Stimulated activated naive CD4-positive, alpha-beta T cell treated with Interleukin-2 at 50 U/mL for 16 hours (primary cell): ENCODE measurements at places on chromosomes 5 and 9.

- no peak for DNase-seq
Measured at GRCh38 chr5:166441-167372, 24.6 kb upstream of the LRRC14B start.

- DNase-seq = no peak
Measured at GRCh38 chr9:97431044-97431441, 19.1 kb downstream of the TDRD7 start.

DNA sequence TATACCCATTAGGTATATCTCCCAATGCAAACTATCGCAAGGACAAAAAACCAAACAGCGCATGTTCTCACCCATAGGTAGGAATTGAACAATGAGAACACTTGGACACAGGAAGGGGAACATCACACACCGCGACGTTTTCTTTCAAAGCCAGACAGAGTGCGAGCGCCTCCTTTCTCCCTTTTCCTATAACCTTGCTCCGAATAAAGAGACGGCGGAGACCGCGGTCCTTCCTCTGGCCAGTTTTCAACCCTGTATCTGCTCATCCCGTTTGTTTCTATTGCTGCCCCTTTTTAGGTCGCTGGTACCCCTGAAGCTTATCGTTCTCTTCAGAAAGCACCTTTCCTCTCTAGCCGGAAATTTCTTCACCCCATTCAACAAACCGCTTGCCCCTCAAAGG, 1.3 kb downstream of the LVRN start:
- no peak for DNase-seq

- no peak for DNase-seq
Measured at GRCh38 chr5:107099506-107099905, 571.2 kb downstream of the EFNA5 start.

DNA sequence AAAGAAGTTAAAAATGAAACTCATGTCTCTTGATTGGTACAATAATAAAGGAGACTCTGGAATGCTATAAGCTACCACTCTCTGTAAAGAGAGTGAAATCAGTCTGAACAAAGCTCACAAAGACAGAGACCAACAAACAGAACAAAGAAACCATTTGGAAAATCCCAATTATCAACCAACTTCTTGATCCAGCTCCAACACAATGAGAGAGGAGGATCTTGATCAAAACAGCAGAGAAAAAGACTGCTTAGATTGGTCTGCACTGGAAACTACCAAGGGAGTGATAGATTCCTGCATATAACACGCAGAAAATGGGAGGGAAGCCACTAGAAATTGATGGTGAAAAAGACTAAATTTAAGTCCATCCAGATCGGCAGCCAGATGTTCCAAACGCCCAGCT, 23.1 kb upstream of the RNF38 start:
- DNase-seq = no peak

- no peak for DNase-seq
Measured at GRCh38 chr5:91168859-91169258, 214.3 kb downstream of the ARRDC3 start.

- no peak for DNase-seq
Measured at GRCh38 chr5:149809931-149810691, 80.0 kb downstream of the PPARGC1B start.

DNA sequence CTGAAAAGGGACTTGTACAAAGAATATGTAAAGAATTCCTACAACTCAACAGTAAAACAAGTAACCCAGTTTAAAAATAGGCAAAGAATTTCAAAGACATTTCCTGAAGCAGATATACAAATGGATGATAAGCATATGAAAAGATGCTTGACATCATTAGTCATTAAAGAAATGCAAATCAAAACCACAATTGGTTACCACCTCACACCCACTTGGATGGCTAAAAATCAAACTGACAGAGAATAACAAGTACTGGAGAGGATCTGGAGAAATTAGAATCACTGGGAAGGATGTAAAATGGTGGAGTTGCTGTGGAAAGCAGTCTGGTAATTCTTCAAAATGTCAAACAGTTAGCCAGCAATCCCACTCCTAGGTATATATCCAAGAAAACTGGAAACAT, 12.5 kb upstream of the FOXE1 start:
- DNase-seq = no peak

DNA sequence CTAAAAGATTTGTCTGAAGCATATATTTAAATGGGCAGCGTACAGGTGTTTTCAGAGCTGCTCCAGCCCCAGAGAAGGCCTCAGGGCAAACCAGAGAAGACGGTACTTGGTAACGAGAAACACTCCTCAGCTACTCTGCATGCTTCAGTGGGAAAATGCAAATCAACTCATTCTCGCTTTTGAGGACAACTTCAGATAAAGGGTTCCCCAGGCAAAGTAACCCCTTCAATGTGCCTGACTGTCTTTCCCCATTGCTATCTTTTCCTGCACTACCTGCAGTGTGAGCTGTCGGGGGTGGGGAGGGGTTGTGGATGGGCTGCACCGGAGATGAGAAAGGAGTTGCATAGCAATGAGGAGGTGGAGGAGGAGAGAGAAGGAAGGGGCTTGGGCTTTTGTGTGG, 339.7 kb upstream of the CLINT1 start:
- no peak for DNase-seq

GRCh38 chr5:68115584-68115983, 100.0 kb upstream of the PIK3R1 start:
- DNase-seq = no peak

- DNase-seq = no peak
Measured at GRCh38 chr9:84748112-84748511, 78.6 kb downstream of the NTRK2 start.

GRCh38 chr5:120293796-120294195, 170.3 kb upstream of the PRR16 start:
- DNase-seq = no peak

GRCh38 chr5:4058899-4059298, 463.3 kb downstream of the IRX1 start:
- no peak for DNase-seq

DNA sequence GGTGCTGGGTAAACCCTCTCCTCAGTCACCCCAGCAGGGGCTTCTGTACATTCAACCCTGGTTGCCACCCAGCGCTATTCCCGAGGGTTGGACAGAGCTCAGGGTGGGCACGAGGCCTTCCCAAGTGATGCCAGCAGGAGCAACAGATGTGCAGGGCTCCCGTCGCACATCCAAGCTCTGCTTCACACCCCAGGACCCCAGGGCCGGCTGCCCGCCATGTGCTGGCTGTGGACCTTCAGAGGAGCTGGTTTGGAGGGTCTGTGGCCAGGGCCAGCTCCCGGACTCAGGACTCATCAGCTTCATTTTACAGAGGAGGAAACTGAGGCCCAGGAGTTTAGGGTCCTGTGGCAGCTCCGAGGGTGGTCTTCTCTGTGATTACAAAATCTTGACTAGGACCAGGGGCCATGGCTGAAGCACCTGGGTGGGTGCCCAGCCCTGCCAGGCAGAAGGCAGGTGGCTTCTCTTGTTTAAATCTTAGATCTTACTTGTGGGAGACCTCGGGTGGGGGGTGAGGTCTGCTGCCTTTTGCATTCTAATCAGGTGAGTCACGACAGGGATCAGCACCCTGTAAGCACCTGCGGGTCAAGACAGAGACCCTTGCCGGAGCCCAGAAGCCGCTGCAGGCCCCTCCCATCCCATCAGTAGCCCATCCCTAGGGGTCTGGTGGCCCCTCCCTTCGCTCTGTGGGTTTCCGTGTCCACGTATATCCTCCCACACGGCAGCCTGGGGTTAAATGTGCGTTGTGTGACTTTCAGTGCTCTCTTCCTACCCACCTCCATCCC, 2.1 kb upstream of the SLC12A7 start:
- DNase-seq = no peak

GRCh38 chr9:69469136-69469535, 144.1 kb downstream of the ENTREP1 start:
- no peak for DNase-seq

- no peak for DNase-seq
Measured at GRCh38 chr9:88742483-88742882, 207.5 kb downstream of the NXNL2 start.

DNA sequence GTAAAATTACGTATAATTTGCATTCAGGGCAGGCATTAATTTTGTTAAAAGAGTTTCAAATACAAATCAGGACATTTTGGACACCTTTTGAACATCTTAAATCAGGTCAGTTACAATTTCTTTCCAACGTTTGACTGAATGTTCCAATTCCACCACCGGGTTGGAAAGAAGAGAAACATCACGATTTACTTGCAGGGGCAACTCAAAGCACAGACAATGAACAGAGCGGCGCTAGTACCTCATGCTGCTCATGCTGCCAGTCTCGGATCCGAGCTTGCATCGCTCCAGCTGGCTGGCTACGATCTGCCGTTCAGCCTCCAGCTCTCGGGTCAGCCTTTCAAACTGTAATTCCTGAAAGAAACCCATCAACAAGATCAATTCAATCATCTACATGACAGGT, 339.5 kb downstream of the CTNND2 start:
- no peak for DNase-seq

DNA sequence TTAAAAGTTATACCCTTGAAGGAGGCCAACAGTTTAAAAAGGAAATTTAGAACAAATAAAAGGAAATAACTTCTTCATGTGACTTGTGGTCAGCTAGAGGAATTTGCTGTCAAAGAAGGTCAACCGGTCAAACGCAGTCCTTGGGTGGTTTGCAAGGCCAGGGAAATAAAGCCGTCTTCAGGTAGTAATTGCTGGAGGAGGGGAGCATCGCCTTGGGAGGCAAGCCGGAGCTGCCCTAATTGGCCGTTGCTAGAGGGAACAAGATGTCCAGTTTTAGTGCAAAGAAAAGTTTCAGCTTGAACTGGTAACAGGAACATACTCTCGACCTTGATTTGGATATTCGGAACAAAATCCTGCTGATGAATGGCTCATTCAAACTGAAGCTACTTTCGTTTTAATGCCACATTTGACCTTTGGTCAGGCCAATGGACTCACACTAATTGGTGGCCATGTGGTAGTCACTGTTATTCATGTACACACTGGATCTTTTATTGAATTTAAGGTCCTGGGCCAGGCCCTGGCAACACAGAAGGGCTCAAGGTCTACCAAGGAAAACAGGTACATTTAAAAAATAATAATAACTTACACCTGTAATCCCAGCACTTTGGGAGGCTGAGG, 47.0 kb upstream of the MYO10 start:
- no peak for DNase-seq

DNA sequence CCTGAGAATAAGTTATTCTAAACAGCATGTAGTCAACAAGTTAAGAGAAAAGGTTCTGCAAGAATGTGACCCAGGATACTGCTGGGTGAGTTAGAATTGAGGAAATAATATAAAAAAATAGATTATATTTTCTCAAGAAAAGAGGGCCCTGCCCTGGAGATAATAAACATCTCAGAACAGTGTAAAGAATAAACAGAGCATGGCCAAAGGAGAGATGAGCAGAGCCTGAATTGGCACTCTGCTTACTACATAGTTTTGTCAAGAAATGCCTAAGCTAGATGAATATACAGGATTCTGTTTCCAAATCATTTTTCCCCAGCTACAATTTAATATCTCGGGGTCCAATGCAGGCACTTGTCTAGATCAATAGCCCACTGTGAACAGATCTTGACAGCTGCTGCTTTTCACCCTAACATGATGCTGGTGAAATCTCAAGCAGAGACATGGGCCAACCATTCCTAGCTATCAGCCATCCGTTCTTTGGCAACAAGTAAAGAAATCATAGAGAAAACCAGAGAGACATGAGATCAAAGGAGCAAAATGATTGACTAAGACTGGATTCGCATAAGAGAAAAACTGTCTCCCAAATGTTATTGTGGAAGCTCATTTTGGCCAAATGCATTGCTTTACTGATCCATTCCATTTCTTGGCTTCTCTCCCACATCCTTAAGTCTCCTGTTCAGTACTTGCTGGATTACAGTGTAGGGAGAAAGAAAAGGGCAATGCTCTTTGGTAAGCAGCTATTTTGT, 173.2 kb downstream of the PRELID2 start:
- no peak for DNase-seq

GRCh38 chr9:134314039-134314949, 12.0 kb upstream of the RXRA start:
- no peak for DNase-seq

- DNase-seq = no peak
Measured at GRCh38 chr9:4668604-4669003, 2.3 kb upstream of the SPATA6L start.

- DNase-seq = no peak
Measured at GRCh38 chr9:129264388-129264787, 86.3 kb upstream of the IER5L start.

- DNase-seq = peak; percentile 37
Measured at GRCh38 chr9:35923927-35924763, 14.9 kb downstream of the SPAAR start.

GRCh38 chr5:15889001-15889400, 290.6 kb downstream of the MARCHF11 start:
- DNase-seq = no peak

DNA sequence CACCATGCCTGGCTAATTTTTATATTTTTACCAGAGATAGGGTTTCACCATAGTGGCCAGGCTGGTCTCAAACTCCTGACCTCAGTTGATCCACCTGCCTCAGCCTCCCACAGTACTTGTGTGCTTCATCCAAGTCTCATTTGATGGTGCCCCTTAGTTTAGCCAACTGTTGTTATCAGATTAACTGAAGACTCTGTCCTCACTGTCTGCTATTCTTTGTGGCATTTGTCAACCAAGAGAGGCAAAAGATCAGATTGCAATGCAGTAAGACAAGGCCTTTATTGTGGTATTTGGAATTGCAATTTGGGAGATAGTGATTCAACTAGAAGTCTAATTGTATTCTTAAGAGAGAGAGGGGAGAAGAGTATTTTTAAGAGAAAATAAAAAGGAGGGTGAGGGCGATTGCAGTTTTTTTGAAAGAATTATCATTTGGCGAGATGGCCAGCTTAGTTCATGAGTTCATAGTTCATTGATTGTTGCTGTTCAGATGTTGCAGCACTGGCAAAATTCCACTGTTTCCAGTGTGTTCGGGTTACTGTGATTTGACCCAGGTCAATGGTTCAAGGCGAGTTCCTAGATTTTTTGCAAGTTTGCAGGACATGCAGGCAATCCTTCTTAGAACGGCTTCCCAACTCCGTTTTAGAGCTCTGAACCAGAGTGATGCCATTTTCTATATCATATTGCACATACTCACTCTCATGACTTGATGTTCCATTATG, 1156.9 kb downstream of the CDH9 start:
- no peak for DNase-seq

DNA sequence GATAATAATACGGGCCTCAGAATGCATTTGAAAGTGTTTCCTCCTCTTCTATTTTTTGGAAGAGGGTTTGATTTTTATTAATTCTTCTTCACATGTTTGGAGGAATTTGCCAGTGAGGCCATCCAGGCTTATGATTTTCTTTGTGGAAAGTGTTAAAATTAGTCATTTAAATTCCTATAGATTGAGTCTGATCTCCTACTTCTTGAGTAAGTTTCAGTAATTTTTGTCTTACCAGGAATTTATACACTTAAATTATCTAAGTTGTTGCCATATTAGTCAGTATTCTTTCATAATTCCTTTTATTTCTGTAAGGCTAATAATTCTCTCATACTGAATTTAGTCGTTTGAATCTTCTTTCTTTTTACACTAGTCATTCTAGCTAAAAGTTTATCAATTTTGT, 25.2 kb upstream of the HAPLN1 start:
- DNase-seq = no peak

- no peak for DNase-seq
Measured at GRCh38 chr5:11596657-11597071, 307.6 kb downstream of the CTNND2 start.
